ENCODE measurements at places on chromosomes 1 and 21. TPM values are rescaled to one million over a fixed set of nuclear protein-coding genes. Genes with fewer than 3 reads are reported as not detected.

EEIG2 gene
- total RNA-seq: 25.4 TPM

CDK18 gene
- 0.37 TPM for total RNA-seq

DNA sequence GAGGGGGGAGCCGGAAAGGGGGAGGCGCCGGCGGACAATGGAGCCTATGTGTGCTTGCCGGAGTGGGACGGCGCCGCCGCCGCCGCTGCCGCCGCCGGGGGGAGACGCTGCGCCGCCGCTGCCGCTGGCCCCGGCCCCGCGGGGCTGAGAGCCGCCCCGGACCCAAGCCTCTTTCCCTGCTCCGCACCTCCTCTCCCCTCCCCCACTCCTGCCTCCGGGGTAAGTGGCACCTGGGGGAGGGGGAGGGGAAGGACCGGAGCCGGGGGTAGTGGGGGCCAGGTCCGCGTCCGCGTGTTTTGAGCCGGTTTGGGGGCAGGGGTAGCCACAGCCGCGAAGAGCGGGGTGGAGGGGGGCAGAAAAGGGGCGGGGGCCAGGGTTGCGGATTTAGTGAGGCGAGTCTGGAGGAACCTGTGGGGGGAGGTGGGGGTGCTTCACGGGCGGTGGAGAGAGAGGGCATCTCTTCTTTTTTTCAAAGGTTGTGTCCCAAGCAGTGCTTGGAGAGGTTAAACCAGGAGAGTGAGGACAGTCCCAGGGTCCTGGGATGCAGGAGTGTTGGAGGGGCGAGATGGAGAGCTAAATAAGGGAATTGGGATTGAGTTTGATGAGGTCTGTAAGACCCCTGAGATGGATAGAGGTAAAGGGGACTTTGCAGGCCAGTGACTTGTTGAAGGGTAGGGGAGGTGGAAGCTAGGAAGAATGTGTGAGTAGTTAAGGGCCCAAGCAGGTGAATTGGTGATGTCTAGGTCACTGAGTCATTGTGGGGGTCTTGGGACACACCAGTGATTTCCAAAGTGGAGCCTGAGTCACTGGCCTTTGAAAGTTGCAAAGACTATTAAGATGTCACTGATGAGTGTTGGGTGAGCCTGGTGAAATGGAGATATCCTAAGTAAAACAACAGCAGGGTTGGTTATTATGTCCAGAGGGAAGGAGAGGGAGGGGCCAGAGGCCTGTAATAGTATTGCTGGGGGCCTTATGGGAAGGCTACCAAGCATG is 59.1 kb downstream of the BCL9 start:
- peak overlapping the region; percentile 94 for H3K4me3 ChIP-seq
- DNase-seq: no peak
- peaks cover 8% of the 10 kb centered on the region for H3K27me3 ChIP-seq
- H3K4me1 ChIP-seq: peaks cover 41% of the 10 kb centered on the region

GRCh38 chr1:4529446-4530165 is 124.8 kb upstream of the AJAP1 start:
- H3K4me1 ChIP-seq: no peaks in the 10 kb centered on the region
- DNase-seq: no peak
- no peaks in the 10 kb centered on the region for H3K36me3 ChIP-seq
- H3K27ac ChIP-seq: no peak overlapping the region

- H3K36me3 ChIP-seq: peaks cover 34% of the 10 kb centered on the region
- H3K27ac ChIP-seq: peak overlapping the region; percentile 91
- DNase-seq: no peak
- H3K27me3 ChIP-seq: no peaks in the 10 kb centered on the region
These were observed 819 bp downstream of the PYHIN1 start for GRCh38 chr1:158932171-158932570.

DNA sequence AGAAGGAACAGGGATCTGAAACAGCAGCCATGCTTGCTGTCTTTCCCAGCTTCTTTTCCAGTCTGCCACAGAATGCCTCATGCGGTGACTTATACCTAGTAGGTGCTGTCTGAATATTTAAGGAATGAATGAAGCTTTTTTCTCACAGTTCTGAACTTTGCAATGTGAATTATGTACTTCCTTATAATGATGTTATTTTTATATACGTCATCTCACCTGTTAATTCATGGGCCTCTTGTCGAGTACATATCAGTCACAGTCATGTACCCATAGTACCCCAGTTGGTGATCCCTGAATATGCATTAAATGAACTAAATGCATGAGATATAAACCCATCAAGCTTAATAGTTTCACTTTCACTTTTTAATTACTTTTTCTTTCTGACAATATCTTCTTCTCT is 132.7 kb downstream of the NTNG1 start:
- no peak overlapping the region for H3K27ac ChIP-seq
- DNase-seq: no peak
- H3K36me3 ChIP-seq: no peaks in the 10 kb centered on the region
- H3K27me3 ChIP-seq: no peaks in the 10 kb centered on the region

DNA sequence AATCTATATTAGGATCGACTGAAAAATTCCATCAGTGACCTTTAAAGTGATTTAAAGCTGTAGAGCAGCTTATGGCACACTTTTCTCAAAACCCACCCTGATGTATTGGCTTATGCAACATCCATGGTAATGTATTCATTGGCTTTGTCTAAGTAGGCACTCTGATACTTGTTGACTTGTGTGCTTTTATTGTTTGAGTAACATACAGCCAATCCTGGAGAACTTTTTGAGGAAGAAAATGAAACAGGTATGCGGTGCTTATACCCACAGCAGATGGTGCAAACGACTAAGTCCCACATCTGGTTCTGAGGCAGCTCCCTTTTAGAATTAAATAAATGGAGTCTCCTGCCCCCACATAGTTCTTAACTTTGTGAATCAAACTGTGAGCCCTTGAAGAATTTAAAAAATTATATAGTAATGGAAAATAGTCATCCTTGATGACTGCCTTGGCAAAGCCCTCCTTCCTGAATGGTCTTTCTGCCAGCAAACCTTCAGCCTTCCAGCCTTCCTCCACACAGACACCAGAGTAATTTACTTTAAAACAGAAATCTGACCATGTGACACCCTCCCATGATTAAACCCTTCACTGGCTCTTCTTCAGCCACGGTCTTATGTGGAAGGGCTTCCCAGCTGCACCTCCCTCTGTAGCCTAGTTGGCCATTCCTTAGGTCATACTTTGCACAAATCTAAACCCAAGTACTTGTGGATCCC is 116.0 kb downstream of the BCAR3 start:
- H3K27ac ChIP-seq: peak overlapping the region; percentile 8
- DNase-seq: no peak
- H3K4me1 ChIP-seq: no peaks in the 10 kb centered on the region
- H3K27me3 ChIP-seq: no peaks in the 10 kb centered on the region
